DND-41 (cell line): ENCODE measurements at places on chromosomes 6 and 20.
A peak's percentile ranks its signal among the peaks of the same experiment; 100 is the strongest.

DNA sequence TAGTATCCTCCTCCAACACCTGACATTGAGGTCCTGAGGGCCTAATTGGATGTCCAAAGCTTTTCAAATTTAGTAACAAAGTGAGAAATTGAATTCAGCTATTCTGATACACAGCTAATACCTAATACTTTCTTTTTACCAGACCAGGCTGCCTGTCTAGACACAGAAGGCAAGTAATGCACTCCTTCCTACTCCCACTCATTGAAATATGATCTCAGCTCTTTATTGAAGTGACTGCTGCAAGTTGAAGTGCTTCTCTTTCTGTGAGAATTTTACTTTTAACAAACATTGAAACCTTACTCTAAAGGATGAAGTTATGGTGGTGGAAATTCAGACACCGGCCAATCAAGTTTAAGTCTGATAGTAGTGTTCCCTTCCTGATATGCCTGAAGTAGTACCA lies 90.8 kb upstream of the OGFRL1 start:
- peaks cover 5% of the 10 kb centered on the region for H3K27me3 ChIP-seq
- no peaks in the 10 kb centered on the region for H3K36me3 ChIP-seq
- no peak overlapping the region for H3K4me3 ChIP-seq
- no peaks in the 10 kb centered on the region for H3K4me1 ChIP-seq

GRCh38 chr6:35327349-35328027 lies 14.9 kb upstream of the PPARD start:
- peak; percentile 70 for DNase-seq
- H3K4me3 ChIP-seq: no peak overlapping the region
- H3K27ac ChIP-seq: no peak overlapping the region
- no peaks in the 10 kb centered on the region for H3K4me1 ChIP-seq

GRCh38 chr6:144315226-144315980 lies 30.3 kb downstream of the UTRN start:
- no peak for DNase-seq
- no peak overlapping the region for H3K4me3 ChIP-seq
- H3K4me1 ChIP-seq: no peaks in the 10 kb centered on the region
- no peaks in the 10 kb centered on the region for H3K27me3 ChIP-seq

DNA sequence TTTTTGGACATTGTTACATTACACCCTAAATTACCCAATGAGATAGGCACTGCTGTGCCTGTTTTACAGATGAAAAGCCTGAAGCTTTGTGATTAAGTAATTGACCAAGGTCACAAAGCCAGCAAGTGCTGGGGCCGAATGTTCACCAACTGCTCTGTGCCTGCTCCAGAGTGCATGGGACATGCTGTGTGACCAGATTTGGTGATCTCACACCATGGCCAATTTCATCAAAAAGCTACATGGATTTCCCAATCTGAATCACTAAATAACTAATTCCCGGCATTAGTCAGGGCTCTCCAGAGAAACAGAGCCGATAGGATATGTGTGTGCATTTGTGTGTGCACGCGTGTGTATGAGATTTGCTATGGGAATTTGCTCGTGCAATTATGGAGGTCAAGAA lies 228.3 kb upstream of the ECI2 start:
- H3K27ac ChIP-seq: no peak overlapping the region
- no peaks in the 10 kb centered on the region for H3K36me3 ChIP-seq
- H3K27me3 ChIP-seq: peaks cover 7% of the 10 kb centered on the region
- no peaks in the 10 kb centered on the region for H3K4me1 ChIP-seq
- H3K4me3 ChIP-seq: no peak overlapping the region

- no peaks in the 10 kb centered on the region for H3K36me3 ChIP-seq
- no peak for DNase-seq
- H3K27ac ChIP-seq: no peak overlapping the region
- H3K4me3 ChIP-seq: no peak overlapping the region
Measured at GRCh38 chr20:58553166-58553696, 38.0 kb upstream of the APCDD1L start.
